ENCODE measurements at places on chromosomes 11 and 22. TPM values are rescaled to one million over a fixed set of nuclear protein-coding genes. Genes with fewer than 3 reads are reported as not detected.

The EFEMP2 gene
- total RNA-seq = 40.2 TPM

The VSIG10L2 gene
- not detected for total RNA-seq

The SCGB1D2 gene
- not detected for total RNA-seq

The MRPL23 gene
- total RNA-seq = 88.7 TPM

The TYR gene
- 0.29 TPM for total RNA-seq

The OR51B5 gene
- total RNA-seq = not detected

The PLAAT5 gene
- total RNA-seq = not detected

The SORL1 gene
- total RNA-seq = 0.19 TPM

The CCDC116 gene
- 0.38 TPM for total RNA-seq

The KCNQ1OT1 gene
- 2.3 TPM for total RNA-seq

The ANGPTL5 gene
- total RNA-seq = 0.19 TPM

The GGTLC3 gene
- not detected for total RNA-seq

The KRTAP5-4 gene
- not detected for total RNA-seq

The ABCC8 gene
- not detected for total RNA-seq

The MYO18B gene
- total RNA-seq = not detected

The OR52E8 gene
- total RNA-seq = not detected

The PDGFB gene
- total RNA-seq = 148 TPM
